Left colon (tissue), 2 donors: ENCODE measurements at places on chromosomes 5 and 9. TPM values are rescaled to one million over a fixed set of nuclear protein-coding genes. Genes with fewer than 3 reads are reported as not detected.

Gene CARD9
- total RNA-seq = 0.52 TPM

Gene ADAMTSL2
- total RNA-seq = 1.3 TPM

Gene FAM221B
- 0.28 TPM for total RNA-seq

Gene ZDHHC11
- 2.7 TPM for total RNA-seq

Gene PTGDS
- total RNA-seq = 8.7 TPM

Gene SUSD3
- 0.95 TPM for total RNA-seq

GRCh38 chr9:98227883-98228282, 27.6 kb downstream of the TBC1D2 start:
- DNase-seq = no peak

- peak; percentile 47 for DNase-seq
Measured at GRCh38 chr9:90915693-90916092, 114.1 kb downstream of the SYK start.

DNA sequence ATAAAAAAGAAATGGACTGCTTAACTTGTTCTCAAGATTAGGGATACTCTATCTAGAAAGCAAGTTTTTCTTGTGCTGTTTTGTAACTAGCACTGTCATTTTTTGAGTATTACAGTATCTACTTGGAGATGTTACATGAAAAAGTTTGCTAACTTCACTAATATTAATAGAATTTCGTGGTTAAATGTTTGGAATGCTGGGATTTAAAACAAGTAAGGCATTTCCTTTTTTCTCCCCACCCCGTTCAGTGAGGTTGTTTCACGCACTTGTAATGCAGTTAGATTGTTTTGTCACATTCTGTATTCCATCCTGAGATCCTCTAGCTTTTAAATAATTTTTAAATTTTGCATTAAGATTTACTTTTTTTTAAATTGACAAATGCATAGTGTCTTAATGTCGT, 20.0 kb upstream of the TEK start:
- no peak for DNase-seq

DNA sequence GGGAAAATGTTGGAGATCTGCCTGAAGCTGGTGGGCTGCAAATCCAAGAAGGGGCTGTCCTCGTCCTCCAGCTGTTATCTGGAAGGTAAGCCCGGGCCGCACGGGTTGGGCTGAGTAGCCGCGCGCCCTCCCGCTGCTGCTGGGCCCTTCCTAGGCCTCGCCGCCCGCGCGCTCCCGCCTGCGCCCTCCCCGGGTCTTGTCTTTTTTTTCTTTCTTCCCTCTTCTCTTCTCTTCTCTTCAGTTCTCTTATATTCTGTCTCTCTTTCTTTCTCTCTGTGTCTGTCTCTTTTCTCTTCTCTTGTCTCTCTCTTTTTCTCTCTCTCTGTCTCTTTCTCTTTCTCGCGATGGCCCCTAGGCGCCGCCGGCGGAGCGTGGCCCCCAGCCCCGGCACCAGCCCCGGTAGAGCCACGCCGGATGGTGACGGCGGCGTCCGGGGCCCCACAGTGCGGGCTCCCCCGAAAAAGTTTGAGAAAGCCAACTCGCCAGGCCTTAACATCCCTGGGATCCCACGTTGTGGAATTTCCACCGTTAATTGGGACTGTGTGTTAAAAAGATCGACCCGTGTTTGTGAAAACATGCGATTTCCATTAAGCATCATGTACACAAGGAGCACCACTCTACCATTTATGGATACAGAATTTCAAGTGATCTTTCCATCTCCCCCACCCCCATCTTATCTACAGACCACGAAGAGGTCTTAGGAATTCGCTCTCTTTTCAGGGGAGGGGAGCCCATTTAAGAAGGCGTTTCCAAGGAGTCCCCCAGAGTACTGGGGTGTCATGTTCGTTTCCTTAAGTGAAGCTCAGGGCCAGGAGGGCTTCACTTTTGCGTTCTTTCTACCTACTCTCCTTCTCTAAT, 616 bp downstream of the ABL1 start:
- peak; percentile 57 for DNase-seq

DNA sequence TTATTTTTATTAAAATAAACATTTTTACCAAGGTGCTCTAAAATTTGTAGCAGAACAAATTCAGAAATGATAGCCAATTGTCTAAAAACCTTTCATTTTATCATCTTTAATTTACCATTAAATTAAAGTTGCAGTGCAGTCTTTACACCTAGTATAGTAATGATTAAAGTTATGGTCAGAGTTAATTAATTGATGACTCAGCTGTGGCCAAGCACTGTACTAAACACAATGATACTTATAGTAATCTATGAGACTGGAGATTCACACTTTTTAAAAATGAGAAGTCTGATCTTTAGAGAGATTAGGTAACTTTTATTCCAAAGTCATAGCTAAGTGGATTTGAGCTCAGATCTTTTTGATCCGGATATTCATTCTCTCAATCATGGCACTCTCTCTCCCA, 621.1 kb upstream of the MEF2C start:
- DNase-seq = no peak

- DNase-seq = no peak
Measured at GRCh38 chr5:14724633-14725032, 60.1 kb downstream of the OTULIN start.

DNA sequence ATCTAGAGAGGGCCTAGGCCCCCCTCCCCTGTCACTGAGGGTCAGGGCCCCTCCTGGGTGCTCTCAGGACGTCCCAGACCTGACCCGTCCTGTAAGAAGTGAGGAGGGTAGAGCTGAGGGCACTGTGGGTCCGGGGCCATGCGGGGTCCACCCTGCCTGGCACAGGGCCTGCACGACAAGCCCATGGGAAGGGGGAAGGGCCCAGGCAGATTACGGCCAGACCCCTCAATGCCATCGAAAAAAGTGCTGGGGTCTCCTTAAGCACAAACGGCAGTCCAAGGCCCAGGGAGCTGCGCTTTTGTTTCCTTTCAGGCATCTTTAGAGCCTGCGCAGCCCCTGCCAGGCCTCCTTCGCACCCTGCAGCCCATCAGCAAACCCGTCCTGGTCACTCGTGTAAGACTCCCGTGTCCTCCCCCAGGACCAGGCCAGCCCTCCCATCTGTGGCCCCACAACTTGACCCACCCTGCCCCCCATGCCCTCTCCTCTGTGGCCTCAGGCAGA, 4.4 kb upstream of the EXOC3 start:
- peak; percentile 20 for DNase-seq

- no peak for DNase-seq
Measured at GRCh38 chr5:128470663-128471062, 67.4 kb downstream of the FBN2 start.

DNA sequence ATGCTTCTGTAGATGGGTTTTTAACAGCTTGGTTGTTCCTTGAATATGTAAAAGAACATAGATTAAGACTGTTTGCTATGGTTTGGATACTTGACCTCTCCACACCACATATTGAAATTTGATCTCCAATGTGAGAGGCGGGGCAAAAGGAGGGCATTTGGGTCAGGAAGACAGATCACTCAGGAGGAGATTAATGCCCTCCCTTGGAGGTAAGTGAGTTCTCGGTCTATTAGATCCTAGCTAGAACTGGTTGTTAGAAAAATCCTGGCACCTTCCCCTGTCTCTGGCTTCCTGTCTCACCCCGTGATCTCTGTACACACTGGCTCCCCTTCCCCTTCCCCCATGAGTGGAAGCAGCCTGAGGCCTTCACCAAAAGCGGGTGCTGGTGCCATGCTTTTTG, 281.1 kb upstream of the ANKRD55 start:
- DNase-seq = no peak

DNA sequence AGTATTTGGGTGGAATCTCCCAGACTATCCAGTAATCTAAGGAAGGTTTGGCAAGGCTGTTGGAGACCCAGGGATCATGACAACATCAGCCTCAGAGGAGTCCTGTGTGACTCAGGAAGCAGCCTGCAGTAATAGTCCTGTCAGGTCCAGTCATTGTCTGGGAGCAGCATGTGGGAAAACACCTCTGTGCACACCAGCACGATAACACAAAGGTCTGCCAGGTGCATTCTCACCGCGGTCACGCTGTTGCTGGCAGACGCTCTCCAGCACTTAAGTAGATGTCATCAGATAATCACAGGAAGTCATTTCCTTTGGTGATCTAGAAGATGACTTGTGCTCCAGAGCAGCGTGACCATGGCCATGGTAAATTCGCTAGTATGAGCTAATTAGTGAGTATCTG, 99.2 kb upstream of the IQGAP2 start:
- DNase-seq = peak; percentile 52
